ENCODE measurements at places on chromosomes 4 and X.
A peak's percentile ranks its signal among the peaks of the same experiment; 100 is the strongest.

- DNase-seq = no peak
Observed at GRCh38 chr4:18894928-18895327, 873.4 kb upstream of the LCORL start.

DNA sequence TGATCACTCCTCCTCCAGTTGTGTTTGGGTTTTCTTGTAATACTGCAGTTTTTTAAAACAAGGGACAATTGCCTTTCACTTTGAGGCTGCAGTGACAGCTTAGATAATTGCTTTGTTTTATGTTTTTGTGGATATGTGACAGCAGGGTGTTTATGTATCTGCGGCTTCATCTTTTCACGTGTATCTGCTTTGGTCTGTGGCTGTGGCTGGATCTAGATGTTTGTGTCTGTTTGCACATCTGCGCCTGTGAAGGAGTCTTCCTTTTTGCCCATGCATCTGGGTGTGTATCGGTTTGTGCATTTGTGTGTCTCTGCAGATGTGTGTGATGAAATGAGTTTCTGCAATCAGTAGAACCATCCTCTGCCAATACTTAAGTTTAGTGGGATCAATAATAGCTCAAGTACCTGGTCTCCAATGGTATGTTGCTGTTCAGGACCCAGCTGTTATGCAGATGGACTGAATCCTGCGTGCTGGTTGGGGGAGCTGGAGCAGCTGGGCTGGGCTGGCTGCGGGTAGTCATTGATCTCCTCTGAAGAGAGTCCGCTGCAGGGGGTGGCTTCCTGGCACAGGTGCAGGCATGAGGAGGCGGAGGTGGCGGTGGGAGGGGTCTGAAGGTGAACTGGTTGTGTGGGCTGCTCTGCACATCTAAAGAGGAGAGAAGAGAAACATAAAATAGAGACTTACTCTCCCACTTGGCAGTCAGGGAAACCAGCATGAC is 390.3 kb downstream of the SH2D1A start:
- DNase-seq = no peak

GRCh38 chr4:8319061-8319460 is 49.5 kb downstream of the HTRA3 start:
- no peak for DNase-seq

DNA sequence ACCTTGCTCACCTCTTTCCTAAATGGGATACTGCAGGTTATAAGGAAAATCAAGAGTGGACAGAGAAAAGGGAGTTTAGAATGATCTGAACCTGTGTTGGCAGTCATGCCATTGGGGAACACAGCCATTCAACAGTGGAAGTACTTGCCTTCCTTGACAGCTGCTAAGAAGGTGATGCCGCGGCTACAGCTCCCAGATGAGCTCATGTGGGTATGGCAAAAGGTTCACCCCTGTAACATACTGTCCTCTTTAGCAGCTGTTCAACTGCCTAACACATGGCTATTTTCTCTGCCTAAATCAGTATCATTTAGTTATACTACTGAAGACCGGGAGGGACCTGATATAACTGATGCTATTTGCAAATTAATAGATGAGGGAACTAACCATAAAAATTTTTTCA is 76.8 kb downstream of the DCHS2 start:
- no peak for DNase-seq

GRCh38 chr4:151045907-151046306 is 30.8 kb upstream of the LRBA start:
- DNase-seq = no peak

GRCh38 chr4:93867416-93868001 is 39.0 kb downstream of the ATOH1 start:
- no peak for DNase-seq

- DNase-seq = peak; percentile 74
Observed at GRCh38 chr4:186844059-186844681, 120.5 kb upstream of the FAT1 start.

DNA sequence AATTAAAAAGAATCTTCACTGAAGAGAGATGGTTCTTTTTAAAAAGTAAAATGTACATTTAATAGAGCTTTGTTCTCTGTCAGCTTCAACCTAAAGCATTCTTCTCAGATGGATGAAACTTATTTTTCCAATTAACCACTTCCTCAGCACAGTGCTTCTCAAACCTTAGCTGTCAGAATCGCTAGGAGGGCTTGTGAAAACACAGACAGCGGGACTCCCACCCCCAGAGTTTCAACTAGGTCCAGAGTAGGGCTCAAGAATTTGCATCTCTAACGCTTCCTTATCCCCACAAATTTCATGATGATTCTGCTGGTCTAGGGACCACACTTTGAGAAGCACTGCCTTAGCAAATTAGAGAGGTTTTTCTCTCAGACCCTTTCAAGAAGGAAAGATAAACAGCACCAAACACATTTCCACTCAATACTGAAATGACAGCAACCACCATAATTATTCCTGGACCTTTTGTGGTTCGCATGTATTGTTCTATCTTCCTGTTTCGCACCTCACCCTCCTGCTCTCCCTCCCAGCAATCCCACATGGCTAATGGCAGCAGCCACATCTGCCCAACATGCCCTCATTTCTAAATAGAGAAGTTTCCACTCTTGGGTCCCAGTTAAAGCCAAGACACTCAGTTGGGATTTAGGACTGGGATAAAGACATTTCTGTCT is 73.2 kb downstream of the ZNF827 start:
- DNase-seq = no peak
